Activated T-helper 9 cell treated with anti-CD3 and anti-CD28 coated beads, Interleukin-2, amount 50 U/mL, for 16 hours (primary cell): ENCODE measurements at places on chromosomes 6 and 20.

GRCh38 chr20:50111120-50111828 lies 1.7 kb downstream of the UBE2V1 start:
- peak; percentile 45 for DNase-seq

DNA sequence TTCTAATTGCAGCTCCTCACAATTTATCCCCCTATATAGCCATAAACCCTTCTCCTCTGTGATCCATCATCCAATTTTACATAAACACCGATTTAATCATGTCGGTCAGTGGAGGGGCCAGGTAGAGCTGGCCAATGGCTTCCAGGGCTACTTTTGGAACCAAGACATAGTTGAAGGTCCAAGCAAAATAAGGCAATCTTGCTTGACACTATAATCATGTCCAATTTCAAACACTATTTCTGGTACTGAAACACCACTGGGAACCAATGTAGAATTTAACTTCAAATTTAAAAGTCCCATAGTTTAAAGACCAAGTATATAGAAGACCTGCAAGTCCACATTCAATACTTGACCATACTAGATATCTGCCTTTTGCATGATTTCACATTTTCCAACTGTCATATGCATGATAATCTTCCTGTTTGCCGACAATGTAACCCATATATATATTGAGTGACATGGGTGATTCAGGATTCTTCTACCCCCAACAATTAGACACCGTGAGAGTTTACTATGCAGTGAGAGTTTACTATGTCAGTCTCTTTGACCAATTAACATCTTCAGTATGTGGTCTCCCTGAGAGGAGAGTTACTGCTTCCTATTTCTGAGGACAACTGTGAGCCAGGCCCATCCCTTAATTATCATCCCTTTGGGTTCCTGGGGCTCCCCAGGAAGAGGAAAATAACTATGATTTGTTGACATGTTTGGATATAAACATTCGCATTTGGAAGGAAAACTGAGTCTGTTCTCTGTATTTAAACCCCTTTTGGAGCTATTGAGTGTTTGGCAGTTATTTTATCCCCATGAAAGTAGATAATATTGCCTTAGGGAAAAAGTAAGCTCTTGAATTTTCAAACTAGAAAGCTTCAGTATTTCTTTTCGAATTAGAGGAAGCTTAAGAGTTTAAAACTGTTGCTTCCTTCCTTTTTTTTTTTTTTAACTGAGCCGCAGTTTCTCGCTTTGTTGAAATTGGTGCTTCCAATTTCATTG lies 31.8 kb downstream of the SAMD3 start:
- DNase-seq: no peak

GRCh38 chr20:38645351-38645750 lies 43.7 kb downstream of the ARHGAP40 start:
- DNase-seq: no peak

- DNase-seq: no peak
Observed at GRCh38 chr6:168113226-168113625, 34.2 kb upstream of the FRMD1 start.

DNA sequence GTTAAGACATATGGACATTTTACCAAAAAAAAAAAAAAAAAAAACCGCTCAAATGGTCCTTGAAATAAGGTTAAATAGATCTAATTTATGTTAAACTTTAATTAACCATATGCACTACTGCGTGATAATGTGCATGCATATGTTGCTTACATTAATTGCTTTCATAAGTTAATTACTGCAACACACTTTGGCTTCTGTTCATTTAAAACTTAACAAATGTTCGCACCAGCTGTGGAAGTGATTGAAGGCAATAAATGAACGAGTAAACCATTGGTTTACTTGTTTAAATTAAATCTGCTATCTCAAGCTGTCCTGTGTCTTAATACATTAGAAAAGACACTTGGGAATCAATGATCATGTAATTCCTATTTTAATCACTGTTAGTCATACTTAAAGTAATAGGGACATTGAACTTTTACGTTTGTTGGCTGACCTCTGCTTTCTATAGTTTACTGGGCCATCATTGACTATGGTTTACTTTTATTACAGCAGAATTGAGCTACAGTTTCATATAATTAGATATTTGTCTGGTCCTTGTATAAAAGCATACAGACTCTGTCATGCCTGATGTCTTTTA lies 294.7 kb downstream of the KHDC1L start:
- no peak for DNase-seq

GRCh38 chr6:84061174-84061573 lies 27.6 kb downstream of the MRAP2 start:
- no peak for DNase-seq

DNA sequence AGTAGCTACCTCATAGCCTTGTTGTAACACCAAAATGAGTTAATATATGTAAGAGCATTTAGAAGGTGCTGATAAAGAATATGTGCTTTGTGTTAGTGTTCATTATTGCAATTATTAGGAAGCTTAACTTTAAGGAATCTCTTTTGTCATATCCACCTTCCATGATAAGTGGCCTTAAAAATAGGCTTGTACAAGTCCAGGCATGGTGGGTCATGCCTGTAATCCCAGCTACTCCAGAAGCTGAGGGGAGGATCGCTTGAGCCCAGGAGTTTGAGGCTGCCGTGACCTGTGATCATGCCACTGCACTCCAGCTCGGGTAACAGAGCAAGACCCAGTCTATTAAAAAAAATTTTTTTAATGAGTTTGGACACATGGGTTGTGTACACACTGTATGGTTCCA lies 285.5 kb downstream of the ZFAND3 start:
- no peak for DNase-seq

GRCh38 chr6:42889815-42890214 lies 10.4 kb downstream of the RPL7L1 start:
- no peak for DNase-seq

GRCh38 chr6:36651659-36652379 lies 26.7 kb upstream of the CDKN1A start:
- no peak for DNase-seq

DNA sequence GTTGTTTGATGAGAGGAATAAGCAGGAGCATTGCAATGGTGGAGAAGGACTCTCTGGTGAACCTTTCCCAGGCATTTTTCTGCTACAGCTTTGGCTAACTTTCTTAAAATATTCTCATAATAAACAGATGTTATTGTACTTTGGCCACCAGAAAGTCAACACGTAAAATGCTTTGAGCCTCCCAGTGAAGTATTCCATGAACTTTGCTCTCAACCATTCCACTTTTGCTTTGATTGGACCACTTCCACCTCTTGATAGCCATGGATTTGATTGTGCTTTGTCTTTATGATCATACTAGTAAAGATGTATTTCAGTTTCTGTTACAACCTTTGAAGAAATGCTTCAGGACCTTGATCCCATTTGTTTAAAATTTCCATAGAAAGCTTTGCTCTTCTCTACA lies 241.1 kb downstream of the TENT5A start:
- no peak for DNase-seq

DNA sequence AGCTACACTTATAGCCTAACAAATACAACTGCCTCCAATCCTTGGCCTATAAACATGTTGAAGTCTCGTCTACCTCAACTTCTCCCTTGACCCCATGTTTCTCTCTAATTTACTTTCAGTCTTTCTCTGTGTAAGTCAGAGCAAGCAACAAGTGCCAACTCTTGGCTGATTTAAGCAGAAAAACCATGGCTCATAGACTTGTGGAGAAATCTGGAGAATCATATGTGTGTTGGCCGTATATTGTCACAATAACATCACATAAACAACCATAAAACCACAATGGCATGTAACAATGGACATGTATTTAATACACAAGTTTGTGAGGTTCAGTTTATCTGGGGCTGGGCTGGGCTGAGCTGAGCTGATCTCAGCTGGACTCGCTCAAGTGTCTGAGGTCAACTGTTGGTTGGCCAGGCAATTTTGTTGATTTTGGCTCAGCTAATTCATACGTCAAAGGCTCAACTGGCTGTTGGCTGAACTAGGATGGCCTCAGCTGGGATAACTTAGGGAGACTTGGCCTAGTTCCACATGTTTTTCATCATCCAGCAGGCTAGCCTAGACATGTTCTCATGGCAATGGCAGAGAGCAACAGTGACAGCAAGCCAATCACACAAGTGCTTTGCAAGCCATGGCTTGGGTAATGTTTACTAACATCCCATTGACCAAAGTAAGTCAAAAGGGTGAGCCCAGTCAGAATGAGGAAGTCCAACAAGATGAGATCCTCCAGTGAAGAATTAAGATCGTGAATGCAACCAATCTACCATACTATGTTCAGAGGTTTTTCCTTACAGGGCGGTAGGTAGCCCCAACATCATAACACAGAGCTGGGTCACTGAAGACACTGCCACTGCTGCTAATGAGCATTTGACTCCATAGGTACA lies 12.9 kb upstream of the TBC1D22B start:
- no peak for DNase-seq

- no peak for DNase-seq
Observed at GRCh38 chr20:57685146-57685758, 24.6 kb downstream of the PMEPA1 start.

DNA sequence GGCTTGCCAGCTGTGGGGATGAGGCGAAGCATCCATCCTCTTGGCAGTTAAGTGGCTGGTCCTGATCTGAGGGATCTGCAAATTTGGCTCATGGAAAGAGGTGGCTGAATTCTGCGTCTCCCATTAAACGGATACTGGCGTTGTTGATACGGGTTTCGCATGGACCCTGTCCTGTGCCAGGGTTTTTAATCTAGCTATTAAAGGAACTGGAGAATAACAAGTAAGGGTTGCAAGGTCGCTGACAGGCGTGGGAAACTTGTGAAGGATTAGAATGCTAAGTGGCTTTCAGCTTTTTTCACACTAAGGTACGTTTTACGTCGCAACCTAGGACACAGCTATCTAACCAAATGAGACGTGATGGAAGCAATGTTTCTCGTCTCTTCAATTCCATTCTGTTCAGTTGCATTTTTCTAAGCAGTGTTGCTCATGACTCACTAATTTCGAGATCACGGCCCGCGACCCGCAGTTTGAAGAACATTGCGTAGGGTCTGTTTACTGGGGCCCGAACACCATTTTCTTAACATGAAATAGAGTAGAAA lies 852 bp downstream of the GMNN start:
- peak; percentile 6 for DNase-seq

DNA sequence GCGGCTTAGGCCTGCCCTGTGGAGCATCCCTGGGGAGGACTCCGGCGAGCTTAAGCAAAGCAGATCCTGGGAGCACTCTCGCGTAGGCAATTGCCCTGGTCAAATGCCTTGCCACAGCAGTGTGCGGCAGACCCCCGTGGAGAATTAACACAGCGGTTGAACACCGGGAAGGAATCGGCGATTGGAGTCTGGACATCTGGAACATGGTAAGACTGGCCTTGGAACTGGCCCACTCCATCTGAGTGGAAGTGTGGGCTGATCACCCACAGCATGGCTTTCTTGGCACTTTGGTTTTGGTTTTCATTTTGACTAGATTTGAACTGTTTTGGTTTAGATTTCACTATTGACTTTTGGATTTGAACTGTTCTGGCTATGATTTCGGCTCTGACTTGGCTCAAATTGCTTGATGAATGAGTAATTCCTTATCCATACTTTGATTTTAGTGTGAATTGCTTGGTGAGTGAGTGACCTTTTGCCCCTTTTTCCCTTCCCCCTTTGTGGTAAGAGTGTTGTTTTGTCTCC lies 300.7 kb downstream of the RNGTT start:
- DNase-seq: no peak
